ENCODE measurements at places on chromosomes 2 and 18.

- DNase-seq: no peak
These were observed 279.5 kb upstream of the EPHA4 start for GRCh38 chr2:221851531-221852045.

- DNase-seq: no peak
These were observed 50.3 kb upstream of the NAB1 start for GRCh38 chr2:190598621-190599020.

- DNase-seq: no peak
These were observed 69.4 kb upstream of the SH3RF3 start for GRCh38 chr2:109059474-109060165.

DNA sequence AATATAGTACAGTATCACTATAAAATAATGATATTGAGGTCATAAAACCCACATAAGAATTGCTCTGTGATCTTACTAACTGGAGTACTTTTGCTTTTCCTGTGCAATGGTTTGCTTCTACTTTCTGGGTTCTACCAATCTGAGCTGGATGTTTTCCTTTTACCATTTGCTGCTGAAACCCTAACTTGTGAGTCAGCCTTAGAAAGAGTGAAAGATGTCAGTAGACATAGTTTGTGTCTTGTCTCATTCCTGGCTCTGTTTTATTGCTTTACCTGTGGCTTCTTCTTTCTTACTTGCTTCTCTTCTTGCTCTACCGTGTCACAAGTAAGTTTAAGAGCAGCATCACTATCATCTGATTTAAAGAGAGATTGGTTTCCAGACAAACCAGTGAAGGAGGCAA, 61.0 kb downstream of the MBD2 start:
- DNase-seq: no peak

DNA sequence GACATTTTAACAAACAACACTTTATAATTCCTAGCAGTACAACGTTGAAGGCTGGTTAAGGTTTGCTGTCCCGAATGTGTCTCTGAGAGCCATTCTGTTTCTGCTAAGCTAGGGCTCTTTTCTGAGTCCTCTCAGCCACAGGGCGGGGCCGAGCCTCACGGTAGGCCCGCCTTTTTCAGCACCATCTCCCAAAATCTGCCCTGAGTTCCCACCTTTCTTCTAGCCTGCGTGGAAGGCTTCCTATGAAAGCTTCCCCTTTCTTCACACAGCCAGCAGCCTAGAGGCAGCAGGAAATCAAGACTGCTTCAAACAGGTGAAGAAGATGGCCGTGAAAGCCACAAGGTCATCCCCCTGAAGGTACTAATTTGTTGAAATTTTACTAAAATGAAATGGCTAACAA, 255.5 kb downstream of the CDH2 start:
- DNase-seq: no peak

DNA sequence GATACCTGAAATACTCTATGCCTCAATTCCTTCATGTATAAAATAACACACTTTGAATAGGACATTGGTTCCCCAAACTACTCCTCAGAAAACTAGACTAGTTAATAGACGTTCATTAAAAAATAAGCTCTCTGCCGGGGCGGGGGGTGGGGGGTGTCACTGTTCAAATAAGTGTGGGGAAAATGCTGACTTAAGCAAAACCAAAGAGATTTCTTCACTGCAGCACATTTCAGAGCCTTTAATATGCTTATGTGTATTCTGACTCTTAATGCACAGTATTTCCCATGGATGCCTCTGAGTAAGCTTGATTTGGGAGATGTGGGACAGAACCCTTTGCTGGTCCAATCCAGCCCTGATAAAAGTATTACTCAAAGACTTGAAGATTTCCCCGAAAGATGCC, 93.2 kb downstream of the LYPD6 start:
- DNase-seq: no peak
